ENCODE measurements at places on chromosomes 4 and X.

- no peak for DNase-seq
Measured at GRCh38 chrX:64843224-64843623, 133.0 kb downstream of the ZC4H2 start.

- DNase-seq: no peak
Measured at GRCh38 chr4:155766622-155767021, 7.8 kb downstream of the GUCY1B1 start.

DNA sequence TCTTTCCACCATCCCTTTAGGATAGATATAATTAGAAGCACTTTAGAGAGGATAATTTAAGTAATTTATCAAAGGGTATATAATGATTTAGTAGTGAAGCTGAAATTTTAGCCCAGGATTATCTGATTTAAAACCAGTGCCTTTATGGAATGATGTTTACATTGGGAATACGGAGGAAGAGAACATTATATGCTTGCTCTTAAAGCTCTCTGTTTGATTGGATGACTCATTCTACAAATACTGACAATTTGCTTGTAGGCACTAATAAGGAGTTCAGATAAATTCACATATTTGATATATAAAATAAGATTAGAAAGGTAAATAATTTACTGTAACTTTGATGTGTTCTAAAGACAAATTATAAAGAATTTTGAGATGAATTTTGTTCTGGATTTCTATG, 84.7 kb downstream of the SH3BGRL start:
- no peak for DNase-seq

GRCh38 chr4:164485136-164485535, 268.8 kb upstream of the SMIM31 start:
- DNase-seq: no peak
